Transverse colon (tissue), 4 donors: ENCODE measurements at places on chromosomes 2 and 18.
A peak's percentile ranks its signal among the peaks of the same experiment; 100 is the strongest.

DNA sequence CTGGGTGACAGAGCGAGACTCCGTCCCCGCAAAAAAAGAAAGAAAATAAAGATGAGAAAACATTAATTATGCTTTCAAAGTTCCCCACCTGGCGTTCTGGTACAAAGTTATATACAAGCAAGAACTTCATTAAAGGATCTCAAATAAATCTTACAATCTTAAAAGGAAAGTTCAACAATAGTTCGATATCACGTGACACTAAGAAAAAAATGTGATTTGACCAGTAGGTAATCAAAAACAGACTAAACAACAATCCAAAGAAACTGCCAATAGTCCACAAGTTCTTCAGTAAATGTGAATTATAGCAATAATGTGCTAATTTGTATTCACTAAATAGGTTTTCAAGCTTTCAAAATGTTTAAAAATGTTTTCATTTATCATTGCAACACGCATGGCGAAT lies 130.4 kb downstream of the NRXN1 start:
- DNase-seq, result no peak

DNA sequence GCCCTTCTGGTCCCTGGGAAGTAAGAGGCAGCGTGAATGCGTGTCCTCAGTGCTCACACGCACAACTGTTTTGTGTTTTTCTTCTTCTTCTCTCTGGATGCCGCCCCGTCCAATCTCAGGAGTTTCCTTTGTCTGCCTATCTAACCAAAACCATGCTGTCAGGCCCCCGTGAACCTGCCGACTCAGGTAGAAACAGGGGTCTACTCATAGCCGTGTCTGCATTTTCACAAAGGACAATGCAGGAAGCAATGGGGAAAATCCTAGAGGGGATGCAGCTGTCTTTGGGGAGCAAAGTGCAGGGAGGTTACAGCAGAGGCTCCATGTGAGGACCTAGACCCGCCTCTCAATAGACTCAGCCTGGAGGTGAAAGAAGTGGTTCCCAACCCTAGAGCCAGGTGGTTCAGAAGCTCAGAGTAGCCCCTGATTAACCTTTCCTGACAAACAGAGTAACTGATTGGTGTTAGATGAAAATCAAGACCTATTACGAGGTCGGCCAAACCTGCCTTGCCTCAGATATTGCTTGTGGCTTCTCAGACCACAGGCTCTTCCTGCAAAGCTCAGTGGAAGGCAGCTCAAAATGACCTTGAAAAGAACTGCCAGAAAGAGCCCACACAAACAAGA lies 49.3 kb downstream of the CD226 start:
- DNase-seq, result no peak

- DNase-seq, result no peak
Observed at GRCh38 chr2:51638811-51639210, 606.9 kb upstream of the NRXN1 start.

DNA sequence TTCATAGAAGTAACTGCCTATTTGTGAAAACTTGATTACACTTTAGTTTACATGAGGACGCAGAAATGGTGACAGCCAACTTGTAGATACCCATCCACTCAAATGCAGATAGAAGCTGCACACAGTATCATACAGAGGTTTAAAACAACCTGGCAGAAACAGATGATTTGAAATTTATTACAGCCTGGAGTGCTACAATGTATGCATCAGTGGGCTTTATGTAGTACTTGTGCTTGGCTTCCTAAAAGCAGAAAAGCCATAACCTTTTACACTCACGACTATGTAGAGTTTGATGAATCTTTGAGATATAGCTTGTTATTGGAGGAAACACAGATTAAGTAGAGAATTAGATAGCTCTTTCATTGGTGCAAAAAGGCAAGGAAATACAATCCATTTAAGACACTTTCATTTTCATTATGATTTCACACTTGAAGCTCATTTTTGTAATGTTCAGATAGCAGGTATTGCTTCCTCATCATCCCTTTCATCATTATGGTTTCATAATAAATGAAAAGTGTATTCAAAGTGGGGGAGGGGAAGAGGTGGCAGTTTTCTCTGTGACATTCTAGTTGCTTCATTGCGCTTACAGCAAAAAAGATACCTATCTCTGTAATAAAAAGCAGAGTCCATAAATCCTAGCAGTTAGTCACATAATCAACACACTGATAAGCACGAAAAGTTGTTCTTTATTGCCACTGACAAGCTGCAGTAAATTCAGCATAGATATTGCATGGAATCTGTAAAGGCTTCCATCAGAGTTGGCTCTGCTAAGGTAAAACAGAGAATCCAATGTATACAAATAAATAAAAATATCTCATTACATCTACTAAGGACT lies 789.8 kb upstream of the FSHR start:
- no peak for DNase-seq

DNA sequence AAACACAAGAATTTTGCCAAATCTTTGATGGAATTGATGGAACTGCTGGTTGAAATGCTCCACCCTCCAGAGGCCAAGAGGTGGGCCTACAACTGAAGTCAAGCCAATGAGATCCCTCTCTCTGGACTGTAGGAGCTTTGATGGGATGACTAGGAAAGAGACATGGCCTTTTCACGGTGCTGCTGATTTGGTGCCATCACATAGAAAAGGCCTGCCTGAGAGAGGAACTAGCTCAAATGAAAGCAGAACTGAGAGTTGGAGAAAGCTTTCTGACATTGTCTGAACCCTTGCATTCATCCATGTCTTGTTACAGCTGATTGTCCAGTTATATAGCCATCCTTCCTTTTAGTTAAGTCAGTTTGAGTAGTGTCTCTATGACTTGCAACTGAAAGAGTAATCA lies 283.8 kb upstream of the LYPD1 start:
- no peak for DNase-seq

DNA sequence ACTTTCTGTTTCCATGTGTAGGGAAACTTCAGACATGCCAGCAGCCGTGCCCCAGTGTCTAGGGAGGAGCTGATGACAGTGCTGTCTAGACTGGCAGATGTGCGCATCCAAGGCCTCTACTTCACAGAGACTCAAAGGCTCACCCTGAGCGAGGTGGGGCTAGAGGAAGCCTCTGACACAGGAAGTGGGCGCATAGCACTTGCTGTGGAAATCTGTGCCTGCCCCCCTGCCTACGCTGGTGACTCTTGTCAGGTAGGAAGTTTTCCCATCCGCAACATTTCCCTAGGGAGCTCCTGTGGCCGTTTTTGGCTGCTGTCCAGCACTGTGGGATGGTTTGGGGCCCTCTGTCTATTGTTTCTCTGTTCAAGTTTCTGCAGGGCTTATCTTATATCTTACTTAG lies 143.1 kb upstream of the TTC39C start:
- DNase-seq, result peak; percentile 71

- DNase-seq, result no peak
Observed at GRCh38 chr18:56977771-56978170, 169.1 kb upstream of the BOD1L2 start.

GRCh38 chr2:112168422-112169124 lies 30.4 kb downstream of the FBLN7 start:
- no peak for DNase-seq

DNA sequence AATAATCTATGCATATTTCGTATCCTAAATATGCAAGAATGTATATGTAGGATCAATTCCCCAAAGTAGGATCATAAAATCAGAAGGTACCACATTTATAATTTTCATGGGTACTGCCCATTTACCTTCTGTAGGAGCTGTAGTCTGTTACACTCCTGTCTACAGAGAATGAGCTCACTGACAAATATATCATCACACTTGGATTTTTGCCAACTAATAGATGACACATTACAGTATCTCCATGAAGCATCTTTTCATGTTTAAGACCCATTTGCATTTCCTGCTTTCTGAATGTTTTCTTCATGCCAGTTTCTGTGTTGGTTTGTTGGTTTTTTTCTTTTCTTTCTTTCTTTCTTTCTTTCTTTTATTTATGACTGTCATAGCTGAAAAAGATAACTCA lies 70.9 kb upstream of the EML6 start:
- DNase-seq, result no peak

GRCh38 chr18:57916684-57917083 lies 113.6 kb upstream of the ATP8B1 start:
- no peak for DNase-seq

- no peak for DNase-seq
Observed at GRCh38 chr2:3557639-3558204, 411 bp downstream of the RNASEH1 start.

- no peak for DNase-seq
Observed at GRCh38 chr2:46116553-46116991, 180.6 kb upstream of the EPAS1 start.

DNA sequence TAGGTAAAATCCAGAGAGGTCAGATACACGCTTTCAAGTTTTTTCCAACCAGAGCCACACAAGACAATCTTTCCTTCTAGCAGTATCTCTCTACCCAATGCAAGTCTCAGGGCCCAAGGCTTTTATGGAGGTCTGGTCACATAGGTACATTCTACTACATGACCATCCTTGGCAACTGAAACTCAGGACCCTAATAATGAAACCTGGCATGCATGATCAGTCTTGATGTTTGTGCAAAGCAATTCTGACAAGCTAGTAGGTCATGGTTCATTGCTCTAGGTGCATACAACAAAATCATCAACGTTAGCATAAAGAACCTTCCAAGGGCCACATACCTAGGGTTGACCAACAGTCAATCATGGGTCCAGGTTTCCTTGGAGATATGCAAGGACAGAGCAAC lies 33.2 kb upstream of the CCDC88A start:
- DNase-seq, result no peak

- DNase-seq, result no peak
Observed at GRCh38 chr18:63311118-63312018, 8.2 kb downstream of the BCL2 start.

- DNase-seq, result peak; percentile 9
Observed at GRCh38 chr2:20180676-20181648, 44.0 kb downstream of the SDC1 start.

DNA sequence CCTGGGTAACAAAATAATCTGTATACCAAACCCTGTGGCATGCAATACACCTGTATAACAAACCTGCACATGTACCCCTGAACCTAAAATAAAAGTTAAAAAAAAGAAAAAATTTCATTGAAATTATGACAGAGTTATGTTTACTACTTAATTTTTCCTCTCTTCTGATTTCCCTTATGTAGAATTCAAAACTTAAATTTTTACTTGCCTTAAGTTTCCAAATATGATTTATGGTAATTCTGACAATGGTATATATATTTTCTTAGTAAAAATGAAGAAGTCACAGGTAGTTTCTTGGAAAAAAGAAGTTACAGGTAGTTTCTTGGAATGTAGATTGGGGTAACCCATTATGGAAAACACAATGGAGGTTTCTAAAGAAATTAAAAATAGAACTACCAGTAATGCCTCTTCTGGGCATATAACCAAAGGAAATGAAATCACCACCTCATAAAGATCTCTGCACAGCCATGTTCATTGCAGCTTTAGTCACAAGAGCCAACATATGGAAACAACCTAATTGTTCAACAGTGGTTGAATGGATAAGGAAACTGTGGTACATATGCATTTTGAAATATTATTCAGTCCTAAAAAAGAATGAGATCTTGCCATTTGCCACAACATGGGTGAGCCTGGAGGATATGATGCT lies 164.9 kb downstream of the BABAM2 start:
- DNase-seq, result no peak

DNA sequence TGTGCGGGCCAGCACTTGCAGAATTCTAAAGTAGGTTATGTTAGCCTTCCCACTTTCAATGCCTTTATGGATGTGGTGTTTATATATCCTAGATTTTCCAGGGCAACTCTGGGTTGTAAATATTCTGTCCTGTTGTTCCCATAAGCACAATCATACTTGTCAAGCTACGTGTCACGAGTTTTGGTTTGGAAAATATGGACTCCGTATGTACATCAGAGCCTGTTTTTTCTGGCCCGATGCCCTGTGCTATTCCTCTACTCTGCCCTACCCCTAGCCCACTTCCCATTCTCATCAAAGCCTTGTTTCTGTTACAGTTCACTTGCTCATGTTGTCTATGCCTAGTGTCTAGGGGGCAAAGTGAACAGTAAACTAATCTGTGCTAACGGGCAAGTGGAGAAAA lies 27.0 kb upstream of the ZEB2 start:
- no peak for DNase-seq

DNA sequence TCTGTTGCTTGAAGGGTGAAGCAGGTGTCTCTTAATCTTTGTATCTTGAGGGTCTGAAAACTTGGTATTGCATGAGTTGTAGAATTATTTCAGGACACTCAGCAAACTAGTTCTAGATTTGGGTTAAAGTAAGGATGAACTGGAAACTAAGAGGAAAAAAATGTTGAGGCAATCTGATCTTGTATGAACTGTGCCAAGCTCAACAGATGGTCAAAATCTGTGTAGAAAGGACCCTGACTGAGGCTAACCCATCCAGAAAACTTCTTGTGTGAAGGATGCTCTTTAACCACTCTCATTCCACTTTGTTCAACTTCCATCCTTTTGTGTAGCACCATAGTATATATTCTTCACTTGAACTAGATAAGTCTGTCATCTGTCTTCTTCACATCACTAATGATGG lies 861.7 kb downstream of the SLC4A3 start:
- DNase-seq, result no peak

- no peak for DNase-seq
Observed at GRCh38 chr18:61001138-61001537, 332.1 kb upstream of the CDH20 start.

GRCh38 chr2:212712466-212712865 lies 173.9 kb upstream of the ERBB4 start:
- DNase-seq, result no peak

GRCh38 chr2:4020153-4020552 lies 316.8 kb downstream of the DCDC2C start:
- DNase-seq, result no peak

- no peak for DNase-seq
Observed at GRCh38 chr2:69202327-69202726, 184.7 kb downstream of the GFPT1 start.

DNA sequence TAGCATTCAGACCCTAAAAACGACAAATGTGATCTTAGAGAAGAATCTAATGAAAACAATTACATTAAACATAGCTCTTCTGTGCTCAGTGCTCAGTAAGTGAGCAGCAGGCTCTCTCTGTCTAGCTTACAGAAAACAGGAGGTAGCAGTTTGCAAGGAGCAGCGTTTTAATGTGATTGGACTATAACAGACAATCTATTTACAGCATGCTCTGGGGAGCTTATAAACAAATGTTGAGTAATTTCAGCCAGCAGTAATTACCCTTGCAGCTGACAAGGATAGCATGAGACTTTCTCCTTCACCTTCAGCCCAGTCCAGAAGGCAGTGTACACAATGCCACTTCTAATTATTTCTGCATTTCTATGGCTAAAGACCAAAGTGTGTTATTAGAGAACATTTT lies 270.4 kb downstream of the FIGN start:
- no peak for DNase-seq

DNA sequence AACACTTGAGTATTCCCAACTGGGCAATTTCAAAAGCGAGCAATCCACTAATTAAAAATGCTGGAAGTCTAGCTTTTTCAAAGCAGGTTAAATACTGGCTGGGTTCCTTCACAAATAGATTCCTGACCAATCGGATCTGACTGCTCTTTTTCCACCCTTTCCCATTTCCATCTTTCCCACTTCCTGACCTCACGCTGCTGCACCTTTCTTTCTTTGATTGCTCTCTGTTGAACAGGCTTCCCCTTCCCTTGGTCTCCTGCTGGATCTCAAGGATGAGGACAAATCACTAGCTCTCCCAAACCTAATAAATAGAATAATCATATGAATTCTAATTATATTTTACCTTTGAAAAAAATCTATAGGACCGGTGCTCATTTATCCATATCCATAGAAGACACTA lies 121.2 kb downstream of the TCF4 start:
- DNase-seq, result no peak
